Ureter (tissue), 1 donor: ENCODE measurements at places on chromosomes 16 and 17.

- DNase-seq = no peak
Observed at GRCh38 chr17:34850964-34851363, 110.3 kb downstream of the CCT6B start.

- DNase-seq = peak; percentile 71
Observed at GRCh38 chr17:2084766-2085647, 30.1 kb downstream of the HIC1 start.

- DNase-seq = no peak
Observed at GRCh38 chr16:27928542-27928941, 135.0 kb downstream of the GSG1L start.

DNA sequence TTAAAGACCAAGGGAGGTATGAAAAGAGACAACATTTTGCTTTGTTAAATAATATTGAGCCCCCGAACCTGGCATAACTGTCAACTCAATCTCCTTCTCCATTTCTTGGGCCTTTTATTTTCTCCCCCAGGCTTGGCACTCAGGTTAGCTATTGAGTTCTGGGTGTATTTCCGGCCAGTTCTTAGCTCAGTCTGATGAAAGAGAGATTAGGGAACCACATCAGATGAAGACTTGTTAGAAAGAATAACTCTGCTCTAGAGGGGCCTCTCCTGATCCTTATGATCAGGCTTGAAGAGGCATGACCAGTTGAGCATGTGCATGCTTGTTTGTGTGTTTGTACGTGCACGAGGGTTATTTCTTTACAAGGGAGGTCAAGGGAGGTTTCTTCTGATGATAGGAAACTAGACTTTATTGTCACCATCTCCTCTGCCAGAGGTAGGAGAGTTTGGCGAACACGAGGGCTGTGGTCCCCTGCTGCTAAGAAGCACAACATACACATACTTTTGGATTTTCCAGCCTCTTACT is 29.2 kb upstream of the HS3ST2 start:
- DNase-seq = no peak

DNA sequence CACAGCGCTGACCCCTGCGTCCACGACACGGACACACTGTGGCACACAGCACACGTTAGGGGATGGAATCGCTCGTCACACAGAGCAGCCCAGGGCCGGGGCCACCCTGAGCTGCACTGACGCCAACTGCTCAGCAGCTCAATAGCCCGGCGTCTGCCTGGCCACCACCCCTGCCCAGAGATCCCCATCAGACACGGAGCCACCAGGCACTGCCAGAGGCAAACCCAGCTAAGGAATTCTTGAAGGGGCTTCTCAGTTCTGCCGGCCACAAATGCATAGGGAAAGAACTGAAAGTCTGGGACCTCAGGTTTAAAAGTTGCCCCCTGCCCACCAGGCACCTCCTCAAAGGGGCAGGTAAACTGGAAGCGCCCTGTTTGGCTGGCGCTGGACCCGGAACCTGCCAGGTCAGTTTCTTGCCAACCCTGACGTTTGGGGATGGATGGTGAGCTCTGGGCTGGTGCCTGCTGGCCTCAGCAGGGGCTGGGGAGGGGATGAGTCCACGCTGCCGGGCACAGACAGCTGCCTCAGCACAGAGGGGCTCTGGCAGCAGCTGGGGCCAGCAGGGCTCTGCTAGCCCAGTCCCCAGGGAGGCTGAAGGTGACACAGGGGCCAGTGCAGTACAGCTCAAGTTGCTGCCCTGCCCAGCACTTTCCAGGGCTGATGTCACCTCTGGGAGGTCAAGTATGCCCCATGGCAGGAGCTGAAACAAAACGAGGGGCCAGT is 33.2 kb downstream of the TIMM22 start:
- no peak for DNase-seq

DNA sequence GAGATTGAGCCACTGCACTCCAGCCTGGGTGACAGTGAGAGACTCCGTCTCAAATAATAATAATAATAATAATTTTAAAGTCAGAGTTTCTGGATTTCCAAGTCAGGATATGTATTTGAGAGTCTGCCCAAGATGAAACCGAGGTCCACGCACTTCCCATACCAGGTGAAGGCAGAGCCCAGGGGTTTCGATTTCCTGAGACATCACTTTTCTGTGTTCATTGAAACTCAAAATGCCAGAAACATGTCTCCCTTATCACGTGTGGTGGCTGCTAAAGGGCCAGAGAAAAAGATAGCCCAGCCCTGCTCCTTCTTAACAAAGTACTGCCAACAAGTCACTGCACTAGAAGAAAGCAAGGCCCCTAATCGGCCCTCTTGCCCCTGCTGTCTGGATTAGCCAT is 9.8 kb upstream of the RNF157 start:
- peak; percentile 31 for DNase-seq
